ENCODE measurements at places on chromosomes 7 and 10. TPM values are rescaled to one million over a fixed set of nuclear protein-coding genes. Genes with fewer than 3 reads are reported as not detected.

HABP2 gene
- not detected for total RNA-seq

VKORC1L1 gene
- 19.2 TPM for total RNA-seq

CYP3A7 gene
- total RNA-seq = not detected

CALML3 gene
- not detected for total RNA-seq
